ENCODE measurements at places on chromosomes 13 and 19.

- DNase-seq: peak; percentile 76
Measured at GRCh38 chr13:29909975-29910674, 59.7 kb upstream of the UBL3 start.

- DNase-seq: peak; percentile 84
Measured at GRCh38 chr19:31448221-31448657, 99.0 kb upstream of the TSHZ3 start.

GRCh38 chr13:90824032-90824431, 523.5 kb upstream of the MIR17HG start:
- DNase-seq: no peak

- no peak for DNase-seq
Measured at GRCh38 chr13:30607908-30608307, 9.8 kb upstream of the USPL1 start.

- no peak for DNase-seq
Measured at GRCh38 chr13:29323954-29324353, 271.5 kb downstream of the SLC7A1 start.

DNA sequence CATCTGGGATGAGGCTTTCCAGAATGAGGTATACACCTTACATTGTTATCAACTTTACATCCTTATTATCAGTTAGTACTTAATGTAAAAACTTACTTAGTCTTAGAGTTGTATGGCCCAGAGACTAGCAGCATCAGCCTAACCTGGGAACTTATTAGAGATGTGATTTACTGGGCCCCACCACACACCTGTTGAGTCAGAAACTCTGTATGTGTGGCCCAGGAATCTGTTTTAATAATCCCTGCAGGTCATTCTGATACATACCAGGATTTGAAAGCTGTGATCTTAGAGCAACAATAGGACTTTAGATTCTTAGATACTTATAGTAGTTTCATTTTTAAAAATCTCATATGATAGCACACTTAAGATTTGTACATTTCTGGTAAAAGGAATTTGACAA, 17.4 kb downstream of the FNDC3A start:
- no peak for DNase-seq

DNA sequence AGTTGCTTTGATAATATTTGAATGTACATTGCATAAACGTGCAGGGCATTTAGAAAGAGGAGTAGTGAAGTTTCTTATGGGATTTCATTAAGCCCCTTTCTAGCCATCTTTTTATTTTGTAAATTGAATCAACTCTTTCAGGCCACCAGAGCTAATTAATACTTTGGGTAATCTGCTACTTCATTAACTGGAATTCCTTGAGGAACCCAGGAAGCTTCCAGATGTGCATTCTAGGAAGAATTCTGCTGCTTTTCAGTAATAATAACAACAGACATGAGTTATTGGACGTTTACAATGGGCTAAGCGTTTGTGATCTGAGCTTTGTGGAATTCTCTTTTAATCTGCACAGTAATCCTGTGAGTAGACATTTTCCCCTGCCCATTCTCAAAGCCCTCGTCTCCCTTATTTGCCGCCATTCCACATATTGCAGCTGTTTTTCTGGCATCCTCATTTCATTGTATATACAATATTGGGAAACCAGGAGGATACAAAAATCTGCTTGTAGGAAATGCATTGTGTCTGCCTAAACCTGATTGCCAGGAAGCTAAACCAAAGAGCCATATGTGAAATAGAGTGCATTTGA, 103.9 kb downstream of the HS6ST3 start:
- DNase-seq: no peak

Measured in mesenchymal stem cell (in vitro differentiated cells and primary cell).